ENCODE measurements at places on chromosomes 5 and 9. TPM values are rescaled to one million over a fixed set of nuclear protein-coding genes. Genes with fewer than 3 reads are reported as not detected.

The BNC2 gene
- 7.2 TPM for total RNA-seq

The SPAAR gene
- total RNA-seq = not detected

The COL5A1 gene
- 48.7 TPM for total RNA-seq

The EIF4EBP3 gene
- 1.5 TPM for total RNA-seq

The PDCD1LG2 gene
- total RNA-seq = 0.13 TPM

The SLC25A48 gene
- total RNA-seq = not detected

The LCN12 gene
- total RNA-seq = 1.3 TPM

The C9orf40 gene
- total RNA-seq = 10.7 TPM

The CDC20B gene
- total RNA-seq = 0.09 TPM

The WNT8A gene
- not detected for total RNA-seq

The FRRS1L gene
- 0.19 TPM for total RNA-seq

The IGFBPL1 gene
- total RNA-seq = 2.3 TPM

The ROR2 gene
- 1.6 TPM for total RNA-seq

The ATP10B gene
- total RNA-seq = not detected

The AK8 gene
- 0.83 TPM for total RNA-seq

The AP3B1 gene
- 33.4 TPM for total RNA-seq

The PCDHAC1 gene
- 3.0 TPM for total RNA-seq

The ASPN gene
- not detected for total RNA-seq

The ORM2 gene
- total RNA-seq = not detected

The NEUROG1 gene
- not detected for total RNA-seq

The SMIM33 gene
- not detected for total RNA-seq

The ORM1 gene
- not detected for total RNA-seq

The SLC6A7 gene
- not detected for total RNA-seq

The PPP2R2B gene
- 0.19 TPM for total RNA-seq

The ARPC5L gene
- 83.9 TPM for total RNA-seq

The AGXT2 gene
- not detected for total RNA-seq

The SHISAL2B gene
- not detected for total RNA-seq

The GRIN1 gene
- total RNA-seq = 0.35 TPM

The BRD8 gene
- 46.8 TPM for total RNA-seq

The WDR70 gene
- 10.8 TPM for total RNA-seq

The TUSC1 gene
- 6.2 TPM for total RNA-seq

The GABRB2 gene
- total RNA-seq = not detected

The SH3PXD2B gene
- total RNA-seq = 13.7 TPM

The NR5A1 gene
- total RNA-seq = 0.09 TPM

The TAF11L5 gene
- total RNA-seq = not detected

The SLC36A3 gene
- not detected for total RNA-seq

The PCDHGA3 gene
- total RNA-seq = not detected

The HMGCS1 gene
- 56.3 TPM for total RNA-seq

The SPINK6 gene
- total RNA-seq = 0.49 TPM

The LEAP2 gene
- total RNA-seq = 0.86 TPM

The SPACA9 gene
- 4.9 TPM for total RNA-seq

The ADGRV1 gene
- total RNA-seq = 0.83 TPM

The APBA1 gene
- 0.13 TPM for total RNA-seq

The NIPAL4 gene
- 16.4 TPM for total RNA-seq

The RANBP3L gene
- not detected for total RNA-seq

The OBP2B gene
- not detected for total RNA-seq

The NIPBL gene
- 13.3 TPM for total RNA-seq

The QRFP gene
- total RNA-seq = not detected

The ALDOB gene
- total RNA-seq = not detected
